Glomerular endothelial cell (primary cell): ENCODE measurements at places on chromosomes 5 and 9. TPM values are rescaled to one million over a fixed set of nuclear protein-coding genes. Genes with fewer than 3 reads are reported as not detected.

DNA sequence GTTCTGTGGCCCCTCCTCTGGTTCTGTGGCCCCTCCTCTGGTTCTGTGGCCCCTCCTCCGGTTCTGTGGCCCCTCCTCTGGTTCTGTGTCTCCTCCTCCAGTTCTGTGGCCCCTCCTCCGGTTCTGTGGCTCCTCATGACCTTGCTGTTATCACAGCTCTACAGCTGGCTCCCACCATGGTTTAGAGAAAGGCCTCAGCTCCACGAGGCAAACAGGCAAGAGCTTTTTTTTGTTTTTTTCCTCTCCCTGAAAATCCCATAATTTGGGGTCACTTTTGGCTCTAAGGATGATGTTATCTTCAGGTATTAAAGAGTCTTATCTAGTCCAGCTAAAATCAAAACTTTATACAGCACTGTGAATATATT is 31.8 kb downstream of the C5orf15 start:
- DNase-seq, result no peak

GRCh38 chr9:115226152-115226551 is 108.2 kb upstream of the TNC start:
- DNase-seq, result no peak

- DNase-seq, result peak; percentile 52
Measured at GRCh38 chr9:122095010-122095767, 2.1 kb upstream of the TTLL11 start.

- DNase-seq, result no peak
Measured at GRCh38 chr5:62044989-62045388, 261.0 kb upstream of the KIF2A start.

DNA sequence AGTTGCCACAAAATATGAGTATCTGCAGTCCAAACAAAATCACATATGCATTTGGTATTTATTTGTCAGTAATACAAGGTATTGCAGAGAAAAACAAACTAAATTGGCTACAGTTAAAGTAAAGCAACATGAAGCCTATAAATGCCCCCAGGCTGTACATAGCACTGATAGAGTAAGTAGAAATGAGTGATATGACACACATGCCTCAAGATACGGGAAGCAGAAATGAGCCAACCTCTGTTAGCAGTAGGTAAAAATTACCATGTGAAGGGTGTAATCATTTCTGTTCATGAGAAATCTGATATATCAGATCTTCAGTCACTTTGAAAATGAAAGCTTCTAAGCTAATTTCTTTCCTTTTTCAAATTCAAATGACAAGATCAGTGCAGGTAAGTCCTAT is 131.1 kb downstream of the CHSY3 start:
- DNase-seq, result no peak

DNA sequence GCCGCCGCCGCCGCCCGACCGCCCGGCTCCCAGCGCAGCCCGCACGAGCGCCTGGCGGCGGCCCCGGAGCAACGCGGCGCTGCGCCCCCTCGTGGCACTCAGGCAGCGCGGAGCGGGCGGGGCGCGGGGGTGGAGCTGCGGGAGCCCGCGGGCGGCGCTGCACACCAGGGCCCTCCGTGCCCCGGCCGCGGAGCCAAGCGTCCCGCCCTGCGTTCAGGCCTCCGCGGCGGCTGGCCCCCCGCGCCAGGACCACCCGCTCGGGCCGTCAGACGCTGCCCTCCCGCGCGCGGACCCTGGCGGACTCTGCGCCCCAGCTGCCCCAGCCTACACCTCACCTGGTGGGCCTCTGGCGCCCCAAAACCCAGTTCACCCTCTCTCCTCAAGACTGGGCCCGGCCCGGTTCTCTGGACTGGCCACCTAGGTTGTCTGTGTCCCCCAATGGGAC is at the start of gene RASGEF1C:
Gene RASGEF1C (minus strand): TSS at position 75 of the 445 bp plus-strand sequence. CDS start 71,159 bp downstream, outside the sequence.
- no peak for DNase-seq

DNA sequence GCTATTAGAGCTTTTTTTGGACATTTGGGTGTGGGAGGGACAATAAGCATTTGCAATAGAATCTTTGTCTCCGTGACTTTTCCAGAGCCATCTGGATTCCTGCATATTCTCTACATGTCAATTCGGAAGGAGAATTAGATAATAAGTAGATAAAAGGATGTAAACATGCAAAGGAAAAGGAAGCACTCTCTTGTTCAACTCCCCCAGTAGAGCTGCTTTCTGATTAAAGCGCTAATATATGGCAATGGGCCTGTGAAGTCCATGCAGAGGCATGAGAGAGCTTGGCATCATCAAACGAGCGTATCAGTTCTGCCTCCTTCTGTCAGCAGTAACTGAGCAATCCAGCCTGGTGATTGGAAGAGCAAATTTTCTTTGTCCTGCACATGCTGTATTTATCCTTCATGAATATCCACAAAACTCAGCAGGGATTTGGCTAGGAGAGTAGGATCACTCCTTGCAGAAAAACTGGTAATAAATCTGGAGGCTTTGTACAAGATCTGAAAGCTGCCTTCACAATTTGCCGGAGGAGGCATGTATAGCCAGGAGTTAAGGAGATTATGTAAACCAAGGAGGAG is 1752.9 kb downstream of the MAT2B start:
- no peak for DNase-seq

DNA sequence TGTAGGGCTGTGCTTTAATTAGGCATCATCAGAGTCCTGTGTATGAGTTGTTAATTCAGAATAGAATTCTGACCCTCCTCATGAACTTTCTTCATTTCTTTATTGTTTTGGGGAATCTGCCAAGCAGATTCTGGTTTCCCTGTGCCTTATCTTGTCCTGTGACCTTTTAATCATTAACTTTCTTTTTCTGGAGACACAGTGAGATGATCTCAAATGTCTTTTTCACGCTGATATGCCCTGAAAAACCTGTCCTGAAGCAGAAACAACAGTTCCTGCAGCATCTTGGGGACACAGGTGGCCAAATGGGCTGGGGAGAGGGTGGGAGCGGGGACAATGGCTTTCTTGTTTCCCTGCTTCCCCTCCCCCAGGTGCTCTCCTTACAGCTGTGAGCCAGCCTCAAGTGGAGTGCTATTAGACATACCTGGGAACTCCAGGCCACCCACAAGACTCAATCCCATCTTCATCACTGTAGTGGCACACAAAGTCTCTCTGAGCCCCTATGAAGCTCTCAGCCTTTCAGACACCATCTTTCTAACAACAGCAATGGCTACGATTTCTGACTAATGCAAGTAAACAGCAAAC is 213.8 kb downstream of the ATP10B start:
- no peak for DNase-seq

The SLC31A1 gene
- 14.8 and 15.7 TPM in 2 replicates for total RNA-seq

The EDIL3 gene
- total RNA-seq, result 29.7 and 45.9 TPM in 2 replicates

The IFNK gene
- total RNA-seq, result not detected in 2 replicates
